ENCODE measurements at places on chromosomes 7 and 10.

DNA sequence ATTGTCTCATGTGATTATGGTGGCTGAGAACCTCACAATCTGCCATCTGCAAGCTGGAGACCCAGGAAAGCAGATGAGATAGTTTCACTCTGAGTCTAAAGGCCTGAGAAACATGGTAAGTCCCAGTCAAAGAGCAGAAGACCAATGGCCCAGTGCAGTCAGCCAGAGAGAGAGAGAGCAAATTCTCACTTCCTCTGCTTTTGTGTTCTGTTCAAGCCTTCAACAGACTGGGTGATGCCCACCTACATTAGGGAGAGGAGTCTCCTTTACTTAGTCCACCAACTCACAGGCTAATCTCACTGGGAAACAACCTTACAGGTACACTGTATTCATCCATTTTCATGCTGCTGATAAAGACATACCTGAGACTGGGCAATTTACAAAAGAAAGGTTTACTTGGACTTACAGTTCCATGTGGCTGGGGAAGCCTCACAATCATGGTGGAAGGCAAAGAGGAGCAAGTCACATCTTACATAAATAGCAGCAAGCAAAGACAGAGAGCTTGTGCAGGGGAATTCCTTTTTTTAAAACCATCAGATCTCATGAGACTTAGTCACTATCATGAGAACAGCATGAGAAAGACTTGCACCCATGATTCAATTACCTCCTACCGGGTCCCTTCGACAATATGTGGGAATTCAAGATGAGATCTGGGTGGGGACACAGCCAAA, 4.7 kb upstream of the FRMPD2 start:
- no peak for DNase-seq

DNA sequence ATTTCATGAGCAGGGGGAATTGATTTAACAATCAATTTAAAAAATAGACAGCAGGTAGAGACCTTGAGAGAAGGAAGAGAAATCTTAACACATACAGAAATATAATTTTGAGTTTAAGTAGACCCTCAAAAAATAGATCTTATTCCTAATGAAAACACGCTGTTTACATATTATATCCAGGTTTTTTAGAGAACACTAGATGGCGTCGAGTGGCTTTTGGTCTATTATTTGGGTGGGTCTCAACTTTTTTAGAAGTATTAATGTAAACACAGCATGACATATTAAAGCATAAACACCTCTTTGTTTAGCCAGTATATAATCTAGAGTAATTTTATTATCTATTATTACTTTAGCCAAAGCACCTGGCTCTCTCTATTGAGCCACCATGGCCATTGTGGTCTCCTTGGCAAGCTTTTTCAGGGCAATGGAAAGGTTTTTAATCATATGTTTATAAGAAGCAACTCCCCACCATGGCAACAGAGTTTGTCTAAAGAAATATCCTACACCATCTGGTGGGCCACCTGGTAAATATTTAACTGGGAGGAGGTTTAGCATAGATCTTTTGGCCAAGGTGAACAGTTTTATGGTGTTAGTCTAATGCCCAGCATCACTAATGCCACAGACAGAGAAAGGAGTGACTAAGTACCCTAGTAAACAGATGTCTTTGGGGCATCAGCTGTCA, 59.7 kb upstream of the PRSS1 start:
- DNase-seq, result no peak

DNA sequence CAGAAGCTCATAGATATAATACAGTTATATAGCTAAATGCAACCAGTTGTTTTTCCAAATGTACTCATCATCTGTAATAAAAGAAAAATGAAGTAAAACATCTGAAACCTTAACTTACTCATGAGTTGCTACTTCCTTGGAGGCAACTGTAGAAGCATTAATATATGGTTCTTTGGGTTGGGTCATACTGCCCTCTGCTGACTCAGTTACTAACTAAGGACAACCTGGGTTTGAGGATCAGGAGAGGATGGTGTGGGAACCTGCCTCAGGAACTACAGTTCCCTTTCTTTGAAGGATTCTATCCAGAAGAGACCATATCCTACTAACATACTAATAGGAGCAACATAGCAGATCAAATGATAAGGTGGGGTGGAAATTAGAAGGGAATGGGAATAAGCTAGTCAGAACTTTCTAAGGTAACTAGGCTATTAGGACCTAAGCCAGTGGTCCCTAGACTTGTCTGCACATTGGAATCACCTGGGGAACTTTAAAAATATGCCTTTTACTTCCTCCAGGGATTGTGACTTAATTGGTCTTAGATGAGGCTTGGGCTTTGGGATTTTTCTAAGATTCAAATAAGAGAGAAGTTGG, 20.7 kb downstream of the COX15 start:
- no peak for DNase-seq

DNA sequence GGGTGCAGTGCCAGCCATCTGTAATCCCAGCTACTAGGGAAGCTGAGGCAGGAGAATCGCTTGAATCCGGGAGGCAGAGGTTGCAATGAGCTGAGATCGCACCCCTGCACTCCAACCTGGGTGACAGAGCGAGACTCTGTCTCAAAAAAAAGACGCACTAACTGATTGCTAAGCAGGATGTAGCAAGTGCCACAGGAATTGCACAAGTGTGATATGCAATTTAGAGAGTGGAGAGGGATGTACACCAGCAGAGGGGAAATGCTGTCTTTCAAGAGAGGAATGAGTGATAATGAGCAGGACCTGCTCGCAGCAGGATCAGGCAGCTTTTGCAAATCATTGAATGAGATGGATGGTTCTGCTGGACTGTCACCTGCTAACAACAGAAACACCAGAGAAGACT, 13.3 kb upstream of the SLC16A12 start:
- no peak for DNase-seq

GRCh38 chr7:101155303-101155702, 1.0 kb downstream of the AP1S1 start:
- DNase-seq, result no peak

GRCh38 chr10:96233959-96234358, 37.4 kb downstream of the BLNK start:
- no peak for DNase-seq

DNA sequence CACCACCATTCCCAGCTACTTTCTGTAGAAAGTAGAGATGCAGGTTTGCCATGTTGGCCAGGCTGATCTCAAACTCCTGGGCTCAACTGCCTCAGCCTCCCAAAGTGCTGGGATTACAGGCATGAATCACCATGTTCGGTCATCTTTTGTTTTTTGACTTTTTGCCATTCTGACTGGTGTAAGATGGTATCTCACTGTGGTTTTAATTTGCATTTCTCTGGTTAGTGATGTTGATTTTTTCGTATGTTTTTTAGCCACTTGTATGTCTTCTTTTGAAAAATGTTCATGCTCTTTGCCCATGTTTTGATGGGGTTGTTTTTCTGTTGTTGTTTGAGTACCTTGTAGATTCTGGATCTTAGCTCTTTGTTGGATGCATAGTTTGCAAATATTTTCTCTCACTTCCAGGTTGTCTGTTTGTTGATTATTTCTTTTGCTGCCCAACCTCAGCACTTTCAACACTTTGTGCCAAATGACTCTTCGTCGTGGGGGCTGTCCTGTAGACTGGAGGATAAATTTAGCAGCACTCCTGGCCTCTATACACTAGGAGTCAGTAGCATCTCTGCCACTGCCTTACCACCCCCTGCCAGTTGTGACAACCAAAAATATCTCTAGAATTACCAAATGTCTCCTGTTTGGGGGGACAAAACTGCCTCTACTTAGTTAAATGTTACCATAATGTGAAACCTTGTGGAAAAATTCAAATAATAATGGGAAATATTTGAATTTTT, 6.5 kb upstream of the CPED1 start:
- no peak for DNase-seq
